ENCODE measurements at places on chromosomes 6 and 20.

GRCh38 chr20:9179867-9180266 lies 111.0 kb downstream of the PLCB4 start:
- no peak for DNase-seq

GRCh38 chr6:30990422-30991086 lies 7.0 kb downstream of the MUC21 start:
- DNase-seq, result peak; percentile 14

DNA sequence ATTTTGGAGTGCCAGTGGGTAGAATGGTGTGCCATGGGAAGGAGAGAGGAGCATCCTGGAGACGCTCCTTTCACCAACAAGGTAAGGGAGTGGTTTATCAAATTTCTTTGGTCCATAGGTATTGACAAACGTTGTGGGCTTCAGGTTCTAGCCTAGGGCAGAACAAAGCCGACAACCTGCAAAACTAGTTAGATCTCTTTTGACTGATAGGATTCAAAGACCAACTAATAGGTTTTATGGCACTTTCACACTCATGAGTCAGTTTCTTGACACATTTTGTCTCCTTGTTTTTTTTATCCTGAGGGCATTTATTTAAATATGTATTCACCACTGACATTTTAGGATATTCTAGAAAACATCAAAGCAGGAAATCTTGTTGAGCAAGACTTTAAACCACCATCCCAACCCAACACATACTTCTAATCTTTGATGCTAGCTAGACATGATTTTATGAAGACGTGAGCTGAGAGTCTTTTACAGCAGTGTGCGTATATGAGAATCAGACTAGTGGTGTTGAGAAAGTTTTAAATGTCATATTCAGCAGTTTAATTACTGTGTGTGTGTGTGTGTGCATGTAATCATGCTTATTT lies 370.4 kb upstream of the HSF2 start:
- DNase-seq, result no peak

GRCh38 chr6:29608131-29608530 lies 23.2 kb downstream of the OR2H2 start:
- DNase-seq, result no peak

- DNase-seq, result no peak
Measured at GRCh38 chr6:35492258-35492973, 4.5 kb downstream of the TEAD3 start.

DNA sequence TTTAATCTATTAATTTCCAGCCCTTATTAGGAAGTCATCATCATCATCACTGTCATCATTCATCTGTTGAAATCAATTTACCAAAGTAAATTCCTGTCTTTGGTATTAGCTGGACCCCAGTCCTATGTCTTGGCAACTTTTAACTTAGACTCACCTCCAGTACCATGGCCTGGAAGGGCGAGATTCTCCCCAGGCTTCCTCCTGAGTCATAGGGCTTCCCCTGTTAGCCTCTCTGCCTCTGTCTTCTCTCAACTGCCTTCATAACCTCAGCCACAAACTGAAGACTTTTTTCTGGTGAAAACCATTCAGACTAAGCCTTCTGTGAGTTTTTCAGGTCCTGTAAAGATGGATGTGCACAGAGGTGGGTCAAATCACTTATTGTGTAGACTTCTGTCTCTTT lies 95.0 kb downstream of the NKAIN2 start:
- no peak for DNase-seq

- peak; percentile 13 for DNase-seq
Measured at GRCh38 chr6:95804847-95805541, 210.8 kb upstream of the FUT9 start.

DNA sequence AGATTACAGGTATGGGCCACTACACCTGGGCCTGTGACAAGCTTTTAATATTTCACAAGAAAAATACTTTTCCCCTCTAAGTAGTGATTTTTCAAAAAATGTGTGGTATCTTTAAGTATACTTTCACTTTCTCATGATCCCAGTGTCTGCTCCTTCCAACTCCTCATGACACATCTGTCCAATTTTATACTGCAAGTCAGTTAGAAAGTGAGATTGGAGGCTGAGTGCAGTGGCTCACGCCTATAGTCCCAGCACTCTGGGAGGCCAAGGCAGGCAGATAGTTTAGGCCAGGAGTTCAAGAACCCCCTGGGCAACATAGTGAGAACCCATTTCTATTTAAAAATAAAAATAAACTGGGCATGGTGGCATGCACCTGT lies 20.2 kb downstream of the PIM1 start:
- no peak for DNase-seq

DNA sequence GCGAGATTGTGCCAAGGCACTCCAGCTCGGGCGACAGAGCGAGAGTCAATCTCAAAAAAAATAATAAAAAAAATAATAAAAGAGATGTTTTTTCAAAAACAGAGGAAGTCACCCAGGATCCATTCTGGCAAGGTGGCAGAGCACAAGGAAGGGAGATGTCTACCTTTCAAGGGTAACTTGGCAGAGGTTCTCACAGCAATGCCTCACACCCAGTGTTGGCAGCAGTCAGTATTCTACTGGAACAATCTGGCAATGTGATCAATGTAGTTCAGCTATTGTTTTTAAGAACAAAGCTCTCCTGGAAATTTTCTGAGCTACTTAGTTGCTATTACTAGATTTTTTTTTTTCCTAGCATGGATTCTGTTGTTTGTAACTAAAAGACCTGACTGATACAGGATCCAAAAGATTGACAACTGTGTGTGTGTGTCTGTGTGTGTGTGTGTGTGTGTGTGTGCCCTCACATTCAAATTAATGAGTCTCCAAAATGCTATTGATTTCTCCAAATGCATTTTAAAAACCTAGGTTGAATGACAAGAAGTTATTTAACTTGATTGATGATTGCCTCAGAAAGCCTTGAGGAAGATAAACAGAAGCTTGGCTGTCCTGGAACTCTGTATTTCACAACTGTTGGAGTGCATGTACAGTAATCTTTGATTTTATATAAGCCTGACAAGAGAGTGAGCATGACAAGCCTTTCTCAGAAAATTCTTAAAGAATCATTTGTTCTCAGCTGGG lies 114.1 kb upstream of the RREB1 start:
- DNase-seq, result no peak

- no peak for DNase-seq
Measured at GRCh38 chr6:41548098-41548840, 2.1 kb downstream of the FOXP4 start.

GRCh38 chr6:14750059-14750661 lies 495.7 kb upstream of the JARID2 start:
- no peak for DNase-seq

- no peak for DNase-seq
Measured at GRCh38 chr20:36852187-36852586, 23.8 kb upstream of the TLDC2 start.

DNA sequence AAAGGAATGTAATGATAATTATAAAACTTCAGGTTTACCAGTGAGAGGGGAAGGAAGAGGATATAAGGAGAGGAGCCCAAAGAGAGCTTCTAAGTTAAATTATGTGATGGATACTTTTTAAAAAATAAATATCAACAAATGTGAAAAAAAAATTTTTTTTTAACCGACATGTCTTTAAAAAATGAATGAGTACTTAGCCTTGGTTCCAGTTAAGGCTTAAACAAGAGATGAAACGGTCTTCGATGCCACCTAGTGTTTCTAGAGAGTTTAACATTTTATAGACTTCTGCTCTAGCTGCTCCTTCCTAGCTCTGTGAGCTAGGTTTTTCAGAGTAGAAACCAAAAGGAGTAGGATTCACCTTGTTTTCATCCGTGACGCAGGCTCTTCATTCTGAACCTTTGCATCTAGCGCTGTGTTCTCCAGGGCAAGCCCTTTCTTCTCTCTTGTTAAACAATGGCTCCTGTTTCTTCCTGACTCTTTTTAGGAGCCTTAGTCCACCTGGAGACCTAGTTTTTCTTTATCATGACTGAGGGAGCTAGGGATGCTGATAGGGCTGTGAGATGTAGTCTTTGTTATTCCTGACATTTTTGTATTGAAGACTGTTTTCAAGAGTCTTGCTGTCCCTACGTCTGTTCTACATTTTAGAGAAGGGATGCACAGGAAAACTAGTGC lies 42.4 kb upstream of the GNRH2 start:
- DNase-seq, result no peak

DNA sequence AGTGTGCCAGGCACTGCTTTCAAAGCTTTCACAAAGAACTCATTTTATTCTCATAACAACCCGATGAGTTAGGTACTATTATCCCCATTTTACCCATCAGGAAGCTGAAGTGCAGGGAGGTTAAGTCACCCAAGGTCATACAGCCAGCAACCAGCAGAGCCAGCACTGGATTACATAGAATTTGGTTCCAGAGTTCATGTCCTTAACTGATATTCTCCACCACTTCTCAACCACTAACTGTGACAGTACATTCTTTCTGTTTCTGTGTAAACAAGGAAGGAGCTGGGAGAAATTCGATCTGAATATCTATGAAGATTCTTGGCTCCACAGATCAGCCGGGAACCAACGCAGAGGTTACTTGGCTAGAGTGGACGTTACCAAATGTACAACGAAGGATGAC lies 98.0 kb downstream of the KIF16B start:
- no peak for DNase-seq

DNA sequence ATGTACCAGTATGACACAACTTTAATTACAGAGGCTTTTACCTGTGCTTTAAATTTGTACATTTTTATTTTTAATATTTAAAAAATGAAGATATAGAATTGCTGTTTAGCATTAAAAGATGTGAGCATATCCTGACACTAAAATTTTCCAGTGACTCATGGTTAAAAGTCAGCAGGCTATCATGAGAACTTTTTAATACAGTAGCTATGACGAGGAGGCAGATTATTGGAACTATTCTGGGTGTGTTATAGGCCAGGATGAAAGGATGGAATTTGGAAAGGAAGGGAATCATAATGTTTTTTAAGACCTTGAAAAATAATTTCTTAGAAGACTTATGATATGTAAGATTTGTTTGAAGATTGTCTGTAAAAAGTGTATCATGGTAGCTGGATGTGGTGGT lies 91.0 kb downstream of the GFRA4 start:
- no peak for DNase-seq

DNA sequence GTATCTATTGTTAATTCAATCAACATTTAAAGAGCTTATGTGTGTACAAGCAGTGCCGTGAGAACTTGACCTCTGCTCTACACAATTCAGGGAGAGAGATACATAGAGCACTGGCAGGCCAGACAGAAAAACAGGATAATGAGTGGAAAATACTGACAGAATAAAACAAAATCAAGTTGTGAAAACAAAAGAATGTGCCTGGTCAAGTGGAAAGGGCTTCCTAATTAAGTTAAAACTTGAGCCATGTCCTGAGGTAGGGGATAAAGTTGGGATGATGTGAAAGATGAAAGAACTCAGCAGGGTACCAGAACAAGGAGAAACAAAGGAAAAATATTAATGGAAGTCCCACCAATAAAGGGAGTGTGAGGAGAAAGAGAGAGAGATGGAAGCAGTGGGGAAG lies 672.8 kb downstream of the GRIK2 start:
- DNase-seq, result no peak

GRCh38 chr6:127115084-127115655 lies 3.3 kb upstream of the RSPO3 start:
- DNase-seq, result no peak

DNA sequence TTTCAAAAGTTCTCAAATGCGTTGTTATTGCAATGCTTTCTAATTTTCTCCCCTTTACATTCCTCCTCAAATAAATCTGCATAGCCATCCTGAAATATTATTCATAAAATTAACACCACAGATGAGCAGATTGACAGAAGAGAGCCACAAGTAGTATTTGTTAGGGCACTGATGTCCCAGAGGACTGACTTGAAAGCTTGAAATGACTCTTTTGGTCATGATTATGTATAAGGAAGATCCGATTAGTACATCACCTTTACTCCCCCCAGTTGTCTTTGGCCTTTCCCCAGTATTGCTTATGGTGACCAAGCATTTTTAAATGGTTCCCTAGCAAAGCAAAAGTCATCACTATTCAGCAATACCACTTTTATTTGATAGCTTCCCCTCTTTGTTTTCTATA lies 187.6 kb downstream of the ADAT2 start:
- no peak for DNase-seq

DNA sequence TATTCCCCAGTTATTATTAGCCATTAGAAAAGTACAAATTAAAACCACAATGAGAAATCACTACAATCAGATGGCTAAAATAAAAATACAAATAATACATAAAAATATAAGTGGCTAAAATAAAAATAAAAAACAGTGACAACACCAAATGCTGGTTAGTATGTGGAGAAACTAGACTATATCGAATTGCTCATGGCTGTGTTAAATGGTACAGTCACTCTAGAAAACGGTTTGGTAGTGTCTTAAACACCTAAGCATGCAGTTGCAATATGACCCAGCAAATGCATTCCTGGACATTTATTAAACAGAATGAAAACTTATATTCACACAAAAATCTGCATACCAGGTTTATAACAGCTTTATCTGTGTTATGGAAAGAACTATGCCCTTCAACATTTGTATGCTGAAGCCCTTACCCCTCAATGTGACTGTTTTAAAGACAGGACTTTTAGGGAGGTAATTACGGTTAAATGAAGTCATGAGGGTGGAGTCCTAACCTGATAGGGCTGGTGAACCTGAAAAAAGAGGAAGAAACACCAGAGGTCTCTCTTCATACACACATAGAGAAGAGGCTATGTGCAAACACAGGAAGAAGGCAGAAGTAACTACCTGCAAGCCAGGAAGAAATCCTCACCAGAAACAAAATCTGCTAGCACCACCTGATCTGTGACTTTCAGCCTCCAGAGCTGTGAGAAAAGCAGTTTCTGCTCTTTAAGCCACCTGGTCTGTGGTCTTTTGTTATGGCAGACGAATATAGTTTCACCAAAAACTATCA lies 84.9 kb downstream of the ASCC3 start:
- no peak for DNase-seq

- no peak for DNase-seq
Measured at GRCh38 chr6:76633259-76633658, 560.8 kb upstream of the IMPG1 start.

DNA sequence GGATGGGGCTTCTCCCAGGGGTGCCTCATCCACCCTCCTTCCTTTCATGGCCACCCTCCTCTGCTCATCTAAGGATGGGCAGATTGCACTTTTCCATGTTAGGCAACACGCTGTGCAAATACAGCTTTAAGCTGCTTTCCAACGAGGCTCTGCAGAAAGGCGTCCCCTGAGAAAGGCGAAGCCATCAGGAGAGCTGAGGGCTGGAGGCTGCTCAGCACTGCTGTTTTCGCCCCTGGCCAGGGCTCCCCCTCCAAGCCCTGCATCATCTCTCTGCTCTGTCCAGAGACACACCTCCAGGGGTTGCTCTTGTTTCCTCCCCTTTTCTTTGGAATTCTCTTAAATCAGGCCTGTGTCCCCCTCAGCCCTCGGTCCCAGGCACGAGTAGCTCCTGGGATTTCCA lies 526.1 kb downstream of the CDH26 start:
- DNase-seq, result no peak

GRCh38 chr6:73796881-73797280 lies 100.9 kb downstream of the CD109 start:
- DNase-seq, result no peak

DNA sequence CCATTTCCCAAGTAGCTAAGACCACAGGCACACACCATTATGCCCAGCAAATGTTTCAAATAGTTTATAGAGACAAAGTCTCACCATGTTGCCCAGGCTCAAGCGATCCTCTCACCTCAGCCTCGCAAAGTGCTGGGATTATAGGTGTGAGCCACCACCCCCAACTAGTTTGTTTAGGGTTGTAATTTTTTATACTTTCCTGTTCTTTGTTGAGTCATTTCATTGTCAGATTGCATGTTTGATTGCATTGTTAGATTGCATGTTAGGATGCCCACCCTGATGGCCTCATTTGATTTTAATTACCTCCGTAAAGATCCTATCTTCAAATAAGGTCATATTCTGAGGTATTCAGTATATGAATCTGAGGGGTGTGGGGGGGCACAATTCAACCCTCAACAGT lies 73.3 kb upstream of the SASH1 start:
- DNase-seq, result no peak

- no peak for DNase-seq
Measured at GRCh38 chr6:142381845-142382378, 80.1 kb downstream of the ADGRG6 start.
